ENCODE measurements at places on chromosomes 11 and 22.

DNA sequence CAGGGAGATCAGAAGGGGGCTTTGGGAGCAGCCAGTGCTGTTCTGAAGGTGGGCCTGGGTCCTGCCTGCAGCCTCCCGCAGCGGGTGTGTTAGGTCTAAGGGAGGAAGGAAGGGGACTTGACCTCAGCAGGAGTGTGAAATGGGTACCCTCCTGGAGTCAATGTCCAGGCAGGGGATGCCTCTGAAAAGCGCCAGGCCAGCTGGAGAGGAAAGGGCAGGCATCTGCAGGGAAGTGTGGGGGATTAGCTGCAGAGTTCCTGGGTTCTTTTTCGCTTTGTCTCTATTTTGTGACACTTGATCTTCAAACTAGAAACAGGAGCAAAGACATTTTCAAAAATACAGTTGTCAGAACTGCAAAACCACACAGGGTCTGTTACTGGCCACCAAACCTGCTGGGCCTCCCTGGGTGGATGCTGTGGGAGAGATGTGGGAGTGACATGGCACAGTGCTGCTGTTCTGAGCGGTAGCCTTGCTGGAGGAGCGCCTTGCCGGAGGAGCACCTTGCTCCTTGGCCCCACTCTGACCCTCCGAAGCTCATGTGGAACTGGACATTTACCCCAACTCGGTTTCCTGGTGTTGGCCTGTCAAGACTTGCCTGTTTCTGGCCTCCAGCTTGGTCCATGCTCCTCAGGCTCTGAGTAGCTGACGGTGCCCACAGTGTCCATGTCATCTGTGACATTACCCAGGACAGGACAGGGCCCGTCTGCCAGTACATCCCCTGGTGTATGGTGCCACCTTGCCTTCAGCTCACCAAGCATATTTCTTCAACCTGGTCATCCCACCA, 25.9 kb downstream of the MED15 start:
- no peak for DNase-seq

- DNase-seq = no peak
Observed at GRCh38 chr22:36577019-36577418, 48.1 kb upstream of the EIF3D start.

DNA sequence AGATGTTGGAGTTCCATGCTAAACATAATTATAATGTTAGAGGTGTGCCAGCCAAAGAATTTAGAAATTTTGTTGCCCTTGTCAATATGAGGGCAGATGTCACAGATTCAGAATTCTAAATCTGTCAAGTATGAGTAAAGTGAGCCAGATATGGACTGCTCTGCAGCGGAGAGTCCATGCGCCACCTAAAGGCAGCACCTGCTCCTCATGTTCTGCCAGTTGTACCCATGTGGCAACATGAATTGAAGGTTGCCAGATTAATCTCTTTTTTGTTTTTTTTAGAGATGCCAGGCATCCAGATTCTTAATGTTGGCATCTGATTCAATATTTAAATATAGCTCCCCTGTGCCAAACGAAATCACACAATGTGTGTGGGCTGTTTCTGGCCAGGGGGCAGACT, 678.6 kb upstream of the ANO5 start:
- DNase-seq = no peak

GRCh38 chr11:122068837-122069236, 47.2 kb downstream of the BLID start:
- no peak for DNase-seq

GRCh38 chr11:133829566-133829965, 15.7 kb downstream of the SPATA19 start:
- no peak for DNase-seq

- DNase-seq = no peak
Observed at GRCh38 chr11:95647355-95647754, 142.2 kb downstream of the FAM76B start.

- DNase-seq = no peak
Observed at GRCh38 chr22:22458387-22458786, 50.2 kb downstream of the ZNF280B start.

DNA sequence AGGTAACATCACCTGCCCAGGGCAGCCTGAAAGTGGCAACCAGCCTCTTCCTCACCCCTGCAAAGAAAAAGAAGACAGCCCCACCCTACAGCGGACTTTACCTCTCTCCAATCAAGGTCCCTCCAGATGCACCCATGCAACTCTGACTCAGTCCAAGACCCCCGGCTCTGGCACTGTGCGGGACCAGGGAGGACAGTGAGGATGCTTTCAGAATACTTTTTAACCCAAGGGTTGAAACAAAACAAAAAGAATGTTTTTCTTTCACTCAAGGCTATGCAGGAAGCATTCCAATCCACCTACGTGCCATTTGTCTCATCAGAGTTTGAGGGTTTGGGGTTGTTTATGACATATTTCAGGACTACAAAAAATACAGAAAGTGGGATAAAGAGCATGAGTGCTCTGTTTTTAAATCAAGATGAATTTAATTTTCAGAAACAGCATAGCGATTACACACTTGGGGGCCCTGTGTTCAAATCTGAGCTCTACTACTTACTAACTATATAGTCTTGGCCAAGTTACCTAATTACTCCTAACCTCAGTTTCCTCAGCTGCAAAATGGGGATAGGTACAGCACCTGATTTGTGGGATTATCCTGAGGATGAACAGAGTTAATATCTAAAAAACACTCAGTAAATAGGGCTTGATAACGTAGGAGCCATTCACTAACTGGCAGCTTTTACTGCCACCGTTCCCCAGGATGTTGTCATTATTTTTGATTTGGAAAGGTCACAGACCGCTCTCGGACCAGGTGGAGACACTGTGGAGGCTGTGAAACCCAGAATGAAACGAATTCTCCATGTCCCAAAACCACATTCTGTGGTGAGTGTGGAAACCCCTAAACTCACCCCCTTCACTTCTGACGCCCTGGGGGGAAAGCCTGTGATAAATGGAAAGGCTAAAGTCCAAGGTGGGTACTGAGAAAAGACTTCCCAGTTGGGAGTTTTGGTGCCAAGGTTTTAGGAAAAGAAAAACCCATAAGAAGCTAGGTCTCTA, 5.6 kb downstream of the PLAAT3 start:
- DNase-seq = no peak

GRCh38 chr11:117862753-117863152, 13.7 kb downstream of the FXYD6 start:
- DNase-seq = no peak

DNA sequence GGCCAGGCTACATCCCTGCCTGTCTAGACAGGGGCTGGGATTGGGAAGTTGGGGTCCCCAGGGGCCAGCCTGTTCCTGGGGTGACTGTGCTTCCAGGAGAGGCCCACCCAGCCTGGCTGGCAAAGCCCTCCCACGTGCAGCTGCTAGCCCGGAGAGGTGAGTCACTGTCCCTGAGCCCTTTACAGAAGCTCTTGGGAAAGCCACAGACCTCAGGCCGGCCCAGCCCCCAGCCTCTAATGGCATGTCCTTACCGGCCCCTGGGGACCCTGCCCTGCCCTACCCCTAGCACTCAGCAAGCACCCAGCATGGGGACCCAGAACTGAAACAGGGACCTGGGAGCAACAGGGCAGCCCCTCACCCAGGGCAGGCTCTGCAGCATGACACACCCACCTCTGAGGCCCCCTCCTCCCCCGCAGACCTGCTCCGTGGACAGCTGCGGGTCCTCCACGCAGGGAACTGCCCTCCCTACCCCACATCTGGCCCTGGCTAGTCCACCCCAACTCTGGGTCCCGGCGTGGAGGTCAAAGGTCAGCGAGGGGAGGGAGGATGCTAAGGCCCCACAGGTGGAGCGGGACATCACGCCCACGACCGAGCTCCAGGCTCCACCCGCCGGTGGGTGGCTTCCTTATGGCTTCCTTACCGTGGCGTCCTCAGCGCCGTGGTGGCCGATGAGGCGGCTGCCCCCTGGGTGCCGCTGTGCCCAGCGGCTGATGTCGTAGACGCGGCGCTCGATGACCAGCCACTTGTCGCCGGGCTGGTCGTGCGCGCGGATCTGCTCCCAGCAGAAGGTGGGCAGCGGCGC, 615 bp downstream of the FADS3 start:
- DNase-seq = peak; percentile 37

DNA sequence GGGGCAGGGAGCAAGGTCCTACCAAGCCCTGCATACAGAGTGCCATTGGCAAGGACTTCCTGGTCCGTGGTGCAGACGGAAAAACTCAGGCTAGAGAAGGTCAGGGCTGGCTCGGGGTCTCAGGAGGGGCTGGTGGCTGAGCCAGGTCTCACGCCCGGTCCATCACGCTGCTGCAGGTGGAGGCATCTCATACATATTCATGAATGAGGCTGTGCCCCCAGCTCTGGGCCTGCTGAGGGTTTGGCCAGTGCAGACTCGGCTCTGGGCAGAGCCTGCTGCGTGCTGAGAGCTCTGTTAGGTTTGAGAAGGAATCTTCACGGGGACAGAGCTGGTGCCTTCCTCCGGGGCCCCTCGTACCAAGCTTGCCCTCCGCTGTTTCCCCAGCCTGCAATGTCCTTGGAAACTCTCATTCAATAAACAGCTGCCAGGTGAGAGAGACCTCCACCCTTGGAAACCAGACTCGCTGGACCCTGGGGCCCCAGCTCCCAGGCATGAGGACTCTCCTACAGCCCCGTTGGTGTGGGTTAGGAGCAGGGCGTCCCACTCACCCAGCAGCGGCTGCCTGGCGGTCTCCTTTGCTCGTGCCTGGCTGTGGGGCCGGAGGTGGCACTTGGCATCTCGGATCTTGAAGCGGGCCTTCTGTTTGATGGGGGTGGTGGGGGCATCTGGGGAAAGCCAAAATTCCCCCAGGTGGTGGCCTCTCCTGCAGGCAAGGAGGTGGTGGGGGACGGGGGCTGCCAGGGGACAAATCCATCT, 33.9 kb upstream of the TTLL12 start:
- no peak for DNase-seq

- DNase-seq = no peak
Observed at GRCh38 chr11:3831378-3832239, 9.2 kb downstream of the RHOG start.

DNA sequence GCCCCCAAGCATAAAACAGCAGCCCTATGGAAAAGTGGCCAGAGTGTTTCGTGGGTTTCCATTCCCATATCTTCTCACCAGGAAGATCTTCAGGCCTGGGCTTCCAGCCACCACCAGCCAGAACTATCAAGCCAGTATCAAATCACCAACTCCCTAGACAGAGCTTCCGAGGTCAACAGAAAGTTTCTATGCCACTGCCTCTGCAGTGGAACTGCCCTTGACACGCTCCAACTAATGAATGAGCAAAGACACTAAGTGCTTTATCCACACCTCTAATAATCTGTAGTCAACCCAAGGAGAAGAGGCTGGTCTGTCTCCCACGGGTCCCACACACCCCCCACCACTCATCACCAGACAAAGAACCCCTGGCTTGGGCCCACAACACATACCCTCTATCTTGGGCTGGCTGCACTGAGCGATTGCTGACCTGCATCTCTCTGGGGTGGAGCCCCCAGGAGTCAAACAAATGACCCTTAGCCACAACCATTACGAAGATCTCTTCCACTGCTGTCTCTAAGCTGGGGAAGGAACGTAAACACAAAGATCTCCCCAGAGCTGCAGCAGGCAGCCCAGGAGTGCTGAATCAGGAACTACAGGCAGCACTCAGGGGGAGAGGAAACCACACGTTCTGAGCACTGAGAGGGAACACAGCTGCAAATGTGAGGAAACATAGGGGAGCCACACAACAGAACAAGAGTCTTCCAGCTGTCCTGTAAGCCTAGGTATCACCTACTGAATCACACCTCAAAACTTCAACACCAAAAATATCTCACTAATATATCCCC, 9.7 kb downstream of the OR5AN1 start:
- DNase-seq = no peak

- DNase-seq = peak; percentile 82
Observed at GRCh38 chr11:44936525-44936924, 14.2 kb downstream of the TP53I11 start.

DNA sequence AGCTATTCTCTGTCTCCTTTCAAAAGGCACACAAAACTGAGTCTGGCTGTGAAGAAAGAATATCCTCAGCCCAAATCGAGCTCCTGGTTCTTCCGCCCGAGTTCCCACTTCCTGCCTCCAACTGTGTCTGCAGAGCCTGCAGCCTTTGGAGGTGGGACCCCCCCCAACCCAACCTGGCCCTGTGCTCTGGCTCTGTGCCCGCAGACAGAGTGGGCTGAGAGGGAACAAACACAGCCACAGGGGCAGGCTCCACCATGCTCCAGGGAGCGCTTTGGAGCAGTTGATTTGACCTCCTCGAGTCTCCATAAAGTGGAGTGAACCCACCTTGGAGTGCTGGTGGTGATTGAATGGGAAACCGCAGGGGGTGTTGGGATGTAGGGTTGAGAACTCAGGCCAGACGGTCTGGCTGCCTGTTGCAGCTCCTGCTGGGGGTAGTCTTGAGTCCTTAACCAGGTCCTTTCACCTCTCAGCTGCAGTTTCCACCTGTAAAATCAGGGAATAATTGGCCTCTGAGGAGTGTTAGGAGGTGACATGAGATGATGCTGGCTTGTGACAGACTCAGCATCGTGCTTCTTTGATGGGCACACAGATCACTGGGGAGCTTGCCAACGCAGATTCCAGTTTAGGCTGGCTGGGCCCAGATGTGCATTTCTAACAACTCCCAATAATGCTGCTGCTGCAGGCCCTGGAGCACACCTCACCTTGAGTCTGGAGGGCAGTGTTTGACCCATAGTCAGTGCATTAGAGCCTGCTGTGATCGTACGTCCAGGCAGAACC, 11.4 kb downstream of the DAGLA start:
- DNase-seq = no peak

DNA sequence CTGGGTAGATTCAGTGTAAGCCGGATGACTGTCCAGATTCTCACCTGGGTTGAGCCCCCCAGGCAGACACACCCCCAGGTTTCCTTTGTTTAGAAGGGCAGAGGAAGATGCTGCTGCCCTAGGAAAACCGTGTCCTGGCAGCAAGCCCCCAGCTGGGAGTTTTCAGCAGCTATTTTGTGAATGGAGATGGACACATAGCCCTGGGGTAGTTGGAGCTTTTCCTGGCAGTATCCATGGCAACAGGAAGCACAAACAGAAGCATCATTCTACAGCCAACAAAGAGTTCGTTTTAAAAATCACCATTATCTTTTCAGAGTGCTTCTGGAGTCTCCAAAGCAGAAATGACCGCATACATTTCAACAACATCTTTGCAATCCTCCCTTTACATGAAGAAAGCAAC, 245.5 kb downstream of the BRD1 start:
- DNase-seq = no peak

- DNase-seq = no peak
Observed at GRCh38 chr11:130191896-130192295, 32.3 kb downstream of the ST14 start.

- DNase-seq = no peak
Observed at GRCh38 chr11:126159719-126160344, 51.6 kb downstream of the RPUSD4 start.

DNA sequence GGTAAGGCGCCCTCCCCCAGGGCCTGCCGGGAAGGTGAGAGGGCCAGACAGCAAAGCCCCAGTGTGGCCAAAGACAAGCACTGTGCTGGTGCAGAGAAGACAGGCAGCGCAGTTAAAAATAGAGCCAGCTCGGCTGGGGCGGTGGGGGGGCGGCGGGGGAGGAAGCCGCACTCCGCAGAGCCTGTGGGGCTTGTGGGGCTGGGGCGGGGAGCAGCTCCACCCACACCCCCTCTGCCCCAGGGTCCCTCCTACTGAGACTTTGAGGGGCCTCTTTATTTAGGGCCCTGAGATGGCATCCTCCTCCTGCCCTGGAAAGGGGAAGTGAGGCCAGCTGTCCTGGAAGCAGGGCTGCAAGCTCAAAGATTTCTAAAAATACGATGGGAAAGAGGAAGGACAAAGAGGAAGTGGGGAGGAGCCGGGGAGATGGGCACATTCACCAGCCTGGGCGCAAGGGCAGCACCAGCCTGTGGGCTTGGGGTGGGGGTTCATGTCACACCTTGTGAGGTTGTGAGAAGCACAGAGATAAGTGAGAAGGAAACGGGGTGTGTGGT, 2.6 kb downstream of the CYTH4 start:
- peak; percentile 99 for DNase-seq

All from HL-60 (cell line).